ENCODE measurements at places on chromosomes 2 and 18. TPM values are rescaled to one million over a fixed set of nuclear protein-coding genes. Genes with fewer than 3 reads are reported as not detected.

- no peaks in the 10 kb centered on the region for H3K27me3 ChIP-seq
- peaks cover 4% of the 10 kb centered on the region for H3K4me1 ChIP-seq
- DNase-seq: no peak
- H3K4me3 ChIP-seq: no peak overlapping the region
- no peak overlapping the region for H3K27ac ChIP-seq
These were observed 91.2 kb upstream of the LDAH start for GRCh38 chr2:20914087-20914486.

GRCh38 chr2:64092502-64092901 lies 51.7 kb downstream of the PELI1 start:
- DNase-seq: no peak
- no peaks in the 10 kb centered on the region for H3K27me3 ChIP-seq
- H3K4me3 ChIP-seq: no peak overlapping the region
- H3K36me3 ChIP-seq: peaks cover 38% of the 10 kb centered on the region
- no peaks in the 10 kb centered on the region for H3K4me1 ChIP-seq

The ITGB6 gene
- not detected for total RNA-seq

DNA sequence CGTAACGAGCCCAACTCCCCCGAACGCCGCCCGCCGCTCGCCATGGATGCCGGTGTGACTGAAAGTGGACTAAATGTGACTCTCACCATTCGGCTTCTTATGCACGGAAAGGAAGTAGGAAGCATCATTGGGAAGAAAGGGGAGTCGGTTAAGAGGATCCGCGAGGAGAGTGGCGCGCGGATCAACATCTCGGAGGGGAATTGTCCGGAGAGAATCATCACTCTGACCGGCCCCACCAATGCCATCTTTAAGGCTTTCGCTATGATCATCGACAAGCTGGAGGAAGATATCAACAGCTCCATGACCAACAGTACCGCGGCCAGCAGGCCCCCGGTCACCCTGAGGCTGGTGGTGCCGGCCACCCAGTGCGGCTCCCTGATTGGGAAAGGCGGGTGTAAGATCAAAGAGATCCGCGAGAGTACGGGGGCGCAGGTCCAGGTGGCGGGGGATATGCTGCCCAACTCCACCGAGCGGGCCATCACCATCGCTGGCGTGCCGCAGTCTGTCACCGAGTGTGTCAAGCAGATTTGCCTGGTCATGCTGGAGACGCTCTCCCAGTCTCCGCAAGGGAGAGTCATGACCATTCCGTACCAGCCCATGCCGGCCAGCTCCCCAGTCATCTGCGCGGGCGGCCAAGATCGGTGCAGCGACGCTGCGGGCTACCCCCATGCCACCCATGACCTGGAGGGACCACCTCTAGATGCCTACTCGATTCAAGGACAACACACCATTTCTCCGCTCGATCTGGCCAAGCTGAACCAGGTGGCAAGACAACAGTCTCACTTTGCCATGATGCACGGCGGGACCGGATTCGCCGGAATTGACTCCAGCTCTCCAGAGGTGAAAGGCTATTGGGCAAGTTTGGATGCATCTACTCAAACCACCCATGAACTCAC lies 673 bp downstream of the PCBP1 start:
- peaks cover 62% of the 10 kb centered on the region for H3K36me3 ChIP-seq
- peak; percentile 65 for DNase-seq
- no peaks in the 10 kb centered on the region for H3K27me3 ChIP-seq
- peak overlapping the region; percentile 97 for H3K4me3 ChIP-seq
- peaks cover 59% of the 10 kb centered on the region for H3K4me1 ChIP-seq
- H3K27ac ChIP-seq: peak overlapping the region; percentile 100

- H3K27ac ChIP-seq: no peak overlapping the region
- H3K27me3 ChIP-seq: no peaks in the 10 kb centered on the region
- no peak overlapping the region for H3K4me3 ChIP-seq
These were observed 128.3 kb upstream of the ARHGAP28 start for GRCh38 chr18:6601241-6601640.

DNA sequence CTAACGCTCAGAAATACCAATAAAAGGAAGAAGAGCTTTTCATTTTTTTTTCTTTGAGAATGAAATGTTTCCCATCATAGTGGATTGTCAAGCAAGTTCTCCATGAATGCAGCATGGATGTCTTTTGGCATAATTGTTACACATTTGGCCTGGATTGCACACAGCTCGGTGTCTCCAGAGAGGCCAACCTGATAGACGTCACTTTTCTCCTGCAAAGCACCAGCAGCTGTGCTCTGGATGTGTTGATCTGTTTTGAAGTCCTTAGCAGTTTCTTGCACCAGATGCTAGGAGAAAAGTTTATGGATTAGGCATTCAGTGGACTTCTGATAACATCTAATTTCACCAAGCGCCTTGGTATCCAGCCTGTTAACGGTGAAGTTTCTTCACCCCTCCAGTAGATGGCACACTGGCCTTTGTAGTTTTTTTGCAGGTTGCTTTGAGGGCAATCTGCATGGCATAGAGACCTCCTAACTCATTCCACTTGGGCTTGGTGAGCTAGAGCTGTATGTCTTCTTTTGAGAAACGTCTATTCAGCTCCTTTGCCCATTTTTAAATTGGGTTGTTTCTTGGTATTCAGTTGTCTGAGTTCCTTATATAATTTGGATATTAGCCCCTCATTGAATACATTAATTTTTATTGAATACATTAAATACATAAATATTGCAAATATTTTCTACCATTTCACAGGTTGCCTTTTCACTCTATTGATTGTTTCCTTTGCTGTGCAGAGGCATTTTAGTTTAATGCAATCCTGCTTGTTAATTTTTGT lies 59.7 kb downstream of the PTH2R start:
- H3K4me3 ChIP-seq: no peak overlapping the region
- H3K4me1 ChIP-seq: no peaks in the 10 kb centered on the region
- DNase-seq: peak; percentile 35
- no peak overlapping the region for H3K27ac ChIP-seq
- H3K36me3 ChIP-seq: no peaks in the 10 kb centered on the region

The MERTK gene
- 0.21 TPM for total RNA-seq

DNA sequence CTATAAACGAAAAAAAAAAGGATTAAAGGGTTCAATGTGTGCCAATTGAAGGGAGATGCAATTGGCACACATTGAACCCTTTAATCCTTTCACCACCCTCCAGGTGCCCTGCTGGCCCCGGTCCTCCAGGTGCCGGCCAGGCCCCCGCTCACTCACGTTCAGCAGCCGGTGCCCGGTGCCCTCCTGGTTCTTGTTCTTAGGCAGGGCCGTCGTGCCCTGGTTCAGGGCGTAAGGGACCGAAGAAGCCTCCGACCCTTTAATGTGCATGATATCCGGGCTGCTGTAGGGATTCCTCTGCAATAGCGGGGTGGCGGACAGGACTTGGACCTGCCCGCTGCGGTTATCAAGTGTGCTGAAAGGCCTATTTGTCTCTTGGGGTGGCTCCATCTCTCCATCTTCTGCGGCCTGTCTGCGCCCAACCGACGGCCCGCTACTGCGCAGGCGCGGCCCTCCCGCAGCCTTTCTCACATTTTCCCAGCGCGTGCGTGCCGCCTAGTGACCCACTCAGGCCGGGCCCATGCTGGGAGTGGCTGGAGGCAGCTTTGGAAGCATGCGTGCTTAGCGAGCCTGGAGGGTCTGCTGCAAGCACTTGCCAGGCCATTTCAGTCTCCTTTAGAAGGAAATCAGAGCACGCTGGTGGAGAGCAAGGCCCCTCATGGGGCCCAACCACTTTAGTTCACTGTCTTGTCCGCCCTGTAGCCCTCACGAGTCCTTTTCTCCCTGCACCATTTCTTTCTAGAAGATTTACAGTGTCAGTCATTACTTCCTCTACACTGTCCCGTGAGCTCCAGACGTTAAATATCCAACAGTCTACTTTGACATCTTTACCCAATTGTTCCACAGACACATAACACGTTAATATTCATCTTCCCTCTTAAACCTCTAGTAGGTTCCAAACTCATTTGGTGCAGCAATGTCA lies 24.3 kb downstream of the TMEM237 start:
- H3K4me3 ChIP-seq: no peak overlapping the region
- no peak for DNase-seq
- no peaks in the 10 kb centered on the region for H3K36me3 ChIP-seq
- no peak overlapping the region for H3K27ac ChIP-seq
- H3K27me3 ChIP-seq: peaks cover 11% of the 10 kb centered on the region

DNA sequence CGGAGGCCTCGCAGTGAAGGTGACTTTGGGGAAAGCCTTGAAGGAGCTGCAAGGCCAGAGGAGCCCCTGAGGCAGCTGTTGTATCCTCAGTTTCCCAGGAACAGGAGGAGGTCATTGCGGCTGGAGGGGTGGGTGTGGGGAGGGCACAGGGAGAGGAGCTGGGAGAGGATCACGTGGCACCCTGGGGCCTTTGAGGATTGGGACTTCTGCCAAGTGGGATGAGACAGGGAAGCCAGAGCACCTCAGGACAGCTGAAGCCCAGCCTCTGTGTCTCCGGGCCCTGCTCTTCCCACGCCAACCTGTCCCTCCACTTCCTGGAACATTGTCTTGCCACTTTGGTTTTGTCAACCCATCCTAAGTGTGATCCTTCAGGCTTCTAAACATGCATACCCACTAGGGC lies 19.4 kb upstream of the RRM2 start:
- H3K27ac ChIP-seq: no peak overlapping the region
- H3K4me3 ChIP-seq: no peak overlapping the region
- no peaks in the 10 kb centered on the region for H3K4me1 ChIP-seq
- no peak for DNase-seq
- H3K36me3 ChIP-seq: peaks cover 8% of the 10 kb centered on the region

The SRD5A2 gene
- not detected for total RNA-seq
